T-helper 2 cell (primary cell): ENCODE measurements at places on chromosomes 3 and 15.

DNA sequence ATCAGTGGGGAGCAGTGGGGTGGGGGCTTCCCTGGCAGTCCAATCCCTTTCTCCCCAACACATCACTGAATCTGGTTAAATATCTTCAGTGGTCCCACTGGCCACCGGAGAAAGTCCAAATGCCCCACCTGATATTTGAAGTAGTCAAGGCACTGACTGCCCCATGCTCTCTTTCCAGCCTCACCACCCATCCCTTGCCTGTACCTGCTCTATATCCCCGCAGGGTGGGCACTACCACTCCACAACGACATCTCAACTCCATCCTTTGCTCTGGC lies 101.7 kb downstream of the DAPK2 start:
- no peak for DNase-seq

DNA sequence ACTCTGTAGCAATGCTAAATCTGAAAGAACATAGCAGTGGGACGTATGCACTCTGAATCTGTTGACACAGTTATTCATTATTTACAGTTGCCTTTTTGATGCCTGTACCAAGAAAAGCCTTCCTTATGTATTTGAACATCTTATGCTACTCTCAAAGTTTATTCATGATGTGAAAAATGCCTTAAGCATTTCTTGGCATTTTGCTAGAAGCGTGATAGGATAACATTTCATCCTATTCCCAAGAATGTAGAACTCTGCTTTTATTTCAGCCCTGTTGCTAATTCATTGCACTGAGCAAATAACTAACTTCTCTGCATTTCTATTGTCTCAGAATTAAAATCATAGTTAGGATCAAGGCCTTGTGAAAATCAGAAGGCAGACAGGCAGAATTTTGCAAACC lies 105.5 kb downstream of the STRIT1 start:
- DNase-seq = no peak

GRCh38 chr3:176739159-176739558 lies 458.1 kb downstream of the TBL1XR1 start:
- DNase-seq = no peak

DNA sequence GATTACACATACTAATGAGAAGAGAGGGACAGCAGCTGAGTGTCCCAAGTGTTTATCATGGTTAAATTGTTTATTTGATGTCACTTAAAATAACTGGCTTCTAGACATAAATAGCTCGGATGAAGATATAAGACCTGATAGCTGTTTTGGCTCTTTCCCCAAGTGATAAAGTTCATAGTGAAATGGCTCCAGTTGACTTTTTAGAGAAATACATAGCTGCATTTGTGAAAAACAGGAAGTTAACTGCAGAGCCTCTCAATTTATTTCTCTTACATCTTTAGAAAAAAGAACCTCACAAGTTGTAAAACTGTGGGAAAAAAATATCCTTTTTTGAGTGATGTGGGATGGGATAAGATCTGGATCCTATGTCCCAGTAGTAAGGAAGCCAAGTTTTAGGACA lies 332.9 kb upstream of the RASGRP1 start:
- no peak for DNase-seq

GRCh38 chr3:82462977-82463376 lies 701.5 kb upstream of the GBE1 start:
- DNase-seq = no peak

GRCh38 chr3:197508051-197508451 lies 47.7 kb downstream of the BDH1 start:
- no peak for DNase-seq

DNA sequence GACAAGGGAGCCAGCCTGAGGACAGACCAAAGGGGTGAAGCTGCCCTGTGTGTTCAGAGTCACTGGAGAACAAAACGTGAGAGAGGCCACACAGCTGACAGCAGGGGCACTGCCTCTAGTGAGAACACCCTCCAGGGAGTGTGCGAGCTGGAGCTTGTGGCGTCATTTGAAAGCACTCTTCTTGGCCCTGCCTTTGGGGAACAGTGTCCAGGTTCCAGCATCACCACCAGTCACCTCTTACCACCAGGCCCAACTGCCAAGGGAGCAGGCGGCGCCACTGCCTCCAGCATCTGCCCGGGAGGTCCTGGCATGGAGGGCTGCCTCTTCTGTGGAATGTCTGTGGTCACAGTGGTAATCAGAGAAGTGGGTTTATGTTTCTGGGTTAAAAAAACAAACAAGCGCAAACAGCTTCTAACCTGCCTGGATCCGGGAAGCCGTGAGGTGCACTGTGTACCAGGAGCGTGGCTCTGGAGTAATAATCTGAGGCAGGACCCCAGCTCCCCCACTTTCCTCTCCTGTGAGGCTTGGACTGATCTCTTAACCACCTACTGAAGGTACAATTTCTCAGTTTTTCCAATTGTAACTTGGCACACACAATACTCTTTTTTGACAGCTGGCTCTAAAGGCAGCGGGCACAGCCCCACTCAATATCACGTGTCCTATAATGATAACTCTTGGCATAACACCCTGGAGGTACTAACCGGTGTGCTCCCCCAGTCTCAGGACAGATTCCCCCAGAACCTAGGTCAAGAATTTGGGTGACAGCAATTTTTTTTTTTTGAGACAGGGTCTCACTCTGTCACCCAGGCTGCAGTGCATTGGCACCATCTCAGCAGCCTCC lies 32.2 kb upstream of the CDCP1 start:
- DNase-seq = no peak

- no peak for DNase-seq
Measured at GRCh38 chr3:100399341-100400071, 1.4 kb downstream of the TOMM70 start.

GRCh38 chr3:33061782-33062181 lies 35.2 kb downstream of the GLB1 start:
- no peak for DNase-seq
